ENCODE measurements at places on chromosomes 3 and 15.

DNA sequence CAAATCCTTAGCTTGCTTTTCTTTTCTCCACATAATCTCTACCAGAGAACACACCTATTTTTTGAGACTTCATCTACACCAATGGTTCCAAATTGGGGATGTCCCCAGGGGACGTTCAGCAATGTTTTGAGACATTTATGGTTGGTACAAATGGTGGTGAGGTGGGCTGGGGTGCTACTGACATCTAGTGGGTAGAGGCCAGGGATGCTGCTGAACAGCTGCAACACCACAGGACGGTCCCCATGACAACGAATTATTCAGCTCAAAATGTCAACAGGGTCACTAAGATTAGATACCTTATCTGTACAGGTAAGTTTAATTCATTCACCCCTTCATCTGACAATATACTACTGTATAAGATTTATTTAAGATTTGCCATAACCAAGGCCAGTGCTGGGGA, 14.4 kb downstream of the GK5 start:
- DNase-seq = no peak

DNA sequence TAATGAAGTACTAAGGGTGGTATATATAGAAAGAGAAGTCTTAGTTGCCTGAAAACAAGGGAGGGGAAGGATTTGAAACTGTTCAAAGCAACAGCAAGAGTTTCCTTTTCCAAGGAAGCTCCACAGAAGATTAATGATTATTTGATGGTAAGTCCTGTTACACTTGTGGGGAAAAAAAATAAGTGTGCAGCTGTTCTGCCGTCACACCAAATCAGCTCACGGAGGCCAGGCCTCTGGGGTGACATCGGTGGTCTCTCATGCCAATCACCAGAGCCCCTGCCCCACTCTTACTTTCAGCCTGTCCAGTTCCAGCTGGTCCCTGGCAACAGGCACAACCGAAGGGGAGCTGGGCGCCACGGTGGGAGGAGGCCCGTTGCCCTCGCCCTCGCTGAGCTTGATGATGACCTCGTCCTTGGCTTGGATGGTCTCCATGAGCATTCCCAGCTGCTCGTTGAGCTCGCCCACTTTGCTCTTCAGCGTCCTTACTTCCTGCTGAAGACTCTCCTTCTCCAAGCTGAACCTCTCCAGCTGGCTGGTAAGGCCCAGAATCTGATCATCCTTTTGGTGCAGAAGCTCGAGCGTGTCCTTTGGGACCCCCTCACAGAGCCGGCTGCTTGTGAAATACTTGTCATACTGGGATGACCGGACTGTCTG, 53.5 kb downstream of the TBC1D2B start:
- no peak for DNase-seq

GRCh38 chr3:117527346-117527745, 817.8 kb downstream of the TUSC7 start:
- no peak for DNase-seq

GRCh38 chr15:59273234-59273633, 66.6 kb downstream of the LDHAL6B start:
- no peak for DNase-seq

DNA sequence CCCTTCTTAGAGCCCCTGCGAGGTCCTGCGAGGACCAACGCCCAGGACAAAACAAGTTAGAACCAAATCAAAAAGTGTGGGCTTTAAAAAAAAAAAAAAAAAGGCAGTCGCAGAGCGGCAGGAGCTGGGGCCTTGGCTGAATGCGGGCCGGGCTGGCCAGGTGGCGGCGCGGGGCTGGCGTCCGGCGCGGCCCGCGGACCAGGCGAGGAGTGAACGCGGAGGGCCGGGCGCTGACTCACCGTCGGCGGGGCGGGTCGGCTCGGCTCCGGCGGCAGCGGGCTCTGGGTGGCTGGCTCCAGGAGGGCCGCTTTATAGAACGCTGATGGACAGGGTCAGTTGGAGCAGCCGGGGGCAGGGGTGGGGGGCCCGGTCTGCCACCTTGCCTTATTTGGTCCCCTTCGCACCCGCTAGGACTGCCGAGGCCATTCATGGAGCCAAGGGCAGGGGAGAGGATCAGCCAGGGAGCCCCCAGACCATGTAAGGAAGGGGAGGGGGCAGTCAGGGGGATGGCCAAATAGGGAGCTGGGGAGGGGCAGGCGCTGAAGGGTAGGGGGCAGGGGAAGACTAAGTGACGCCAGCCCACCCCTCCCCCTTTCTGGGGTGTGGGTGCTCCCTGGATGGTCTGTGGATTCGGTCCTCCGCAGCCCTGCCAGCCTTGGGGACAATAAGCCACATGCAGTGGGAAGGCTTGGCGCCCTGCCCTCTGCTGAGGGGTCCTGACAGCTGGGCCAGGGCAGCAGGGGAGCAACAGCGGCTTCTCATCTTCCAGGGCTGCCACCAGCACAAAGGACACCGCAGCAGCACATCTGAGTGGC, at the start of gene ACTC1:
Gene ACTC1 (minus strand): TSS at position 283 of the 815 bp plus-strand sequence. CDS start 741 bp downstream, outside the sequence.
- no peak for DNase-seq

GRCh38 chr3:167691366-167691765, 37.6 kb upstream of the WDR49 start:
- no peak for DNase-seq

DNA sequence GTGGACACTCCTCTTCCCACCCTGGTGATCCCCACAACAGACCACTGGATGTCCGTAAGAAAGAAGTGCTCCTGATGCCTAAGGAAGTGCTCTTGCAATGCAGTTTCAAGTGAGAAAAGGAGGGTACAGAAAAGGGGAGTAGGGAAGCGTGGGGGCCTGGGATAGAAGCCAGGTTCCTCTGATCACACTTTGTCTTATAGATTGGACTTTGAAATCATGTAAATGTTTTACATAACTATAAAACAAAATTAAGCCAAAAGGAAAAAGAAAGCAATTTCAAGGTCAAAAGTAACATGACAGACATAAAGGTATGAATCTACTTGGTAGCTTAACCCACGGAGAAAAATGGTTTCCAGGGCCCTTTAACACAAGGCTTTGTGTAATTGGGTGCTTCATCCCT, 107.3 kb upstream of the TRPM1 start:
- DNase-seq = no peak

- DNase-seq = no peak
Observed at GRCh38 chr3:58754074-58754473, 87.5 kb upstream of the FAM3D start.

GRCh38 chr3:38029400-38030125, at the start of gene PLCD1:
TSS of gene PLCD1 (minus strand) at chr3:38029642. CDS start at chr3:38029539, 103 bp downstream.
- no peak for DNase-seq

Measured in head of caudate nucleus (tissue), 42 donors.